ENCODE measurements at places on chromosomes 13 and 19. TPM values are rescaled to one million over a fixed set of nuclear protein-coding genes. Genes with fewer than 3 reads are reported as not detected.

DNA sequence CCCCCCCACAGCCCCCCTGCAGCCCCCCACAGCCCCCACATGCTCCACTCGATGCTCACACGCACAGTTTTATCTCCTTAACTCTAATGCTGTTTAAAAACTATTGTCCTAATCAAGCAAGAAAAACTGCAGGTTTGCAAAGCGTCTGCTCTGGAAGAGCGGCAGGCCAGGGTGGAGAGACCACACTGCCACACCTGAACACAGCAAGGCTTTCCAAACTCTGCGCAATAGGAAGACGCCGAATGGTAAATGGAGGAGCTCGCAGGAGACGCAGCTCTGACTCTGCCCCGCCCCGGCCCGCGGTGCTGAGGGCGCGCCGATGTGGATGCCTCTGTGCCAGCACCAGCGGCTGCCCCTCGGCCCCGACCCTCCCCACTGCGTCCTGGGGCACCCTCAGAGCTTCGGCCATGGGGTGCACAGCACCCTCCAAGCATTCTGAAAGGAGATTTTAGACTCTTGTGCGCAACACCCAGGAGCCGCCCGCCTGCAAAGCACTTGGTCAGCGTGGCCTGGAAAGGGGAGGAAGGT is 32.4 kb downstream of the RASA3 start:
- DNase-seq = no peak
- H3K27me3 ChIP-seq = no peaks in the 10 kb centered on the region
- peak overlapping the region; percentile 48 for H3K4me3 ChIP-seq
- H3K4me1 ChIP-seq = peaks cover 29% of the 10 kb centered on the region

GRCh38 chr19:7905859-7906258 is 2.2 kb downstream of the MAP2K7 start:
- DNase-seq = no peak
- peak overlapping the region; percentile 85 for H3K4me3 ChIP-seq
- H3K4me1 ChIP-seq = peaks cover 20% of the 10 kb centered on the region
- H3K27ac ChIP-seq = no peak overlapping the region
- H3K36me3 ChIP-seq = peaks cover 5% of the 10 kb centered on the region
- peaks cover 2% of the 10 kb centered on the region for H3K27me3 ChIP-seq

GRCh38 chr19:49224879-49225278 is 67.3 kb downstream of the TRPM4 start:
- H3K27me3 ChIP-seq = peaks cover 5% of the 10 kb centered on the region
- peaks cover 2% of the 10 kb centered on the region for H3K4me1 ChIP-seq
- no peak for DNase-seq
- no peak overlapping the region for H3K27ac ChIP-seq
- no peak overlapping the region for H3K4me3 ChIP-seq

- no peaks in the 10 kb centered on the region for H3K27me3 ChIP-seq
- no peak for DNase-seq
- H3K4me3 ChIP-seq = no peak overlapping the region
These were observed 12.6 kb upstream of the SHD start for GRCh38 chr19:4266253-4267000.

DNA sequence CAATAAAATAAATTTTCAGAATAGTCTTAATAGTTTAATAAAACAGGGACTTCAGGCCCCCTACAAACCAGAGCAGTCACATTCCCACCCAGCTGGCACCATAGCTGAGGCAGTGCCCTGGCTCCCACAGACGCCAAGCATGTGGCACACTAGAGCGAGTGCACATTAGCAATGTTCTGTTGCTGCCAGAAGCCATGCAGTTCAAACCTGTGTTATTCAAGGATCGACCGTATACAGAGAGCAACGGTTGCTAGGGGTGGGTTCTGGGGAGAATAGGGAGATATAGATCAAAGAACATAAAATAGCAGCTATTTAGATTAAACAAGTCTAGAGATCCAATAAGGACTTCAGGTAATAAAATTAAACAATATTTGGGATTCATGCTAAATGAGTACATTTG is 419.3 kb upstream of the KLHL1 start:
- no peak overlapping the region for H3K27ac ChIP-seq
- DNase-seq = no peak
- no peaks in the 10 kb centered on the region for H3K27me3 ChIP-seq
- H3K36me3 ChIP-seq = no peaks in the 10 kb centered on the region

DNA sequence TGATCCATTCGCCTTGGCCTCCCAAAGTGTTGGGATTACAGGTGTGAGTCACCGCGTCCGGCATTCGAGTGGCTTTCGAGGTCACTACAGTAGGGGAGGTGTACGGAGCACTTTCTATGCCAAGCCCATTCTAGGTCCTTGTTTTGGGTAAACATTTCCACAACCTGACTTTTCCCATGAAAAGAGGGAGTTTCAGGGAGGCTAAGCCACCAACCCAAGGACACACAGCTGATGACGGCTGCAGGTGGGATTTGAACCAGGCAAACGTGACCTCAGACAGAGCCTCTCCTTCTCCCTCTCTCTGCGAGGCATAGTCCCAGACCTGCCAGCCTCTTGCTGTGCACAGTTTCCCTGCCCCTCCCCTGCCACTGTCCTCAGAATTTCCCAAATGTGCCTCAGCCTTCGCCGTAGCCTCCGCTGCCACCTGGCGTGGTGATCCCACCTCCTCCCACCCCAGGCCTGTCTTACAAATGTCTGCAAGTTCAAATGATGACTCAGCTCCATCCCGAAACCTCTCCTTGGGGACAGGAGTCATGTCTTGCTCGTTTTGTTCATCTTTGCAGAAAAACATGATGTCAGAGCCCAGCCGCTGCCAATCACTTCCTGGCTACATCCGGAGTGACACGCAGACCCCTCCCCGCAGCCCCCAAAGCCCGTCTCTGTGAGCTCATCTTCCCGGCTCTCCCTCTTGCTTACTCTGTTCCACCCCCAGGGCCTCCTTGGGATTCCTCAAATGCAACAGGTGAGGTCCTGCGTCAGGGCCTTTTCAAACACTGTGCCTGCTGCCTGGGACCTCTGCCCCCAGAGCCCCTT is 6.6 kb upstream of the GADD45B start:
- peak overlapping the region; percentile 30 for H3K27ac ChIP-seq
- H3K36me3 ChIP-seq = no peaks in the 10 kb centered on the region
- H3K27me3 ChIP-seq = no peaks in the 10 kb centered on the region

- H3K36me3 ChIP-seq = no peaks in the 10 kb centered on the region
- H3K27ac ChIP-seq = no peak overlapping the region
- H3K4me3 ChIP-seq = no peak overlapping the region
- DNase-seq = no peak
These were observed 2.9 kb upstream of the AMER2 start for GRCh38 chr13:25175026-25175425.

GRCh38 chr13:24286624-24287023 is 22.8 kb upstream of the C1QTNF9 start:
- H3K4me3 ChIP-seq = no peak overlapping the region
- H3K36me3 ChIP-seq = no peaks in the 10 kb centered on the region
- H3K27me3 ChIP-seq = no peaks in the 10 kb centered on the region
- peaks cover 7% of the 10 kb centered on the region for H3K4me1 ChIP-seq
- H3K27ac ChIP-seq = no peak overlapping the region

DNA sequence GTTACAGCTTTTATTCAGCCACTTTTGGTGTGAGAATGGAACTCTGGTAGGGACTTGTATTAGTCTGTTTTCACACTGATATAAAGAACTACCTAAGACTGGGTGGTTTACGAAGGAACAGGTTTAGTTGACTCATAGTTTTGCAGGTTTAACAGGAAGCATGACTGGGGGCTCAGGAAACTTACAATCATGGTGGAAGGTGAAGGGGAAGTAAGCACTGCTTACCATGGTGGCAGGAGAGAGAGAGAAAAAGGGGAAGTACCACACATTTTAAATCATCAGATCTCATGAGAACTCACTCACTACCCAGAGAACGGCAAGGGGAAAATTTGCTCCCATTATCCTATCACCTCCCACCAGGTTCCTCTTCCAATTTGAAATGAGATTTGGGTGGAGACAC is 942.2 kb downstream of the PCDH17 start:
- DNase-seq = no peak
- no peaks in the 10 kb centered on the region for H3K4me1 ChIP-seq
- no peak overlapping the region for H3K4me3 ChIP-seq

- peaks cover 19% of the 10 kb centered on the region for H3K36me3 ChIP-seq
- no peak overlapping the region for H3K4me3 ChIP-seq
- no peaks in the 10 kb centered on the region for H3K27me3 ChIP-seq
- H3K4me1 ChIP-seq = no peaks in the 10 kb centered on the region
These were observed 464.9 kb upstream of the GPC6 start for GRCh38 chr13:92761710-92762109.

DNA sequence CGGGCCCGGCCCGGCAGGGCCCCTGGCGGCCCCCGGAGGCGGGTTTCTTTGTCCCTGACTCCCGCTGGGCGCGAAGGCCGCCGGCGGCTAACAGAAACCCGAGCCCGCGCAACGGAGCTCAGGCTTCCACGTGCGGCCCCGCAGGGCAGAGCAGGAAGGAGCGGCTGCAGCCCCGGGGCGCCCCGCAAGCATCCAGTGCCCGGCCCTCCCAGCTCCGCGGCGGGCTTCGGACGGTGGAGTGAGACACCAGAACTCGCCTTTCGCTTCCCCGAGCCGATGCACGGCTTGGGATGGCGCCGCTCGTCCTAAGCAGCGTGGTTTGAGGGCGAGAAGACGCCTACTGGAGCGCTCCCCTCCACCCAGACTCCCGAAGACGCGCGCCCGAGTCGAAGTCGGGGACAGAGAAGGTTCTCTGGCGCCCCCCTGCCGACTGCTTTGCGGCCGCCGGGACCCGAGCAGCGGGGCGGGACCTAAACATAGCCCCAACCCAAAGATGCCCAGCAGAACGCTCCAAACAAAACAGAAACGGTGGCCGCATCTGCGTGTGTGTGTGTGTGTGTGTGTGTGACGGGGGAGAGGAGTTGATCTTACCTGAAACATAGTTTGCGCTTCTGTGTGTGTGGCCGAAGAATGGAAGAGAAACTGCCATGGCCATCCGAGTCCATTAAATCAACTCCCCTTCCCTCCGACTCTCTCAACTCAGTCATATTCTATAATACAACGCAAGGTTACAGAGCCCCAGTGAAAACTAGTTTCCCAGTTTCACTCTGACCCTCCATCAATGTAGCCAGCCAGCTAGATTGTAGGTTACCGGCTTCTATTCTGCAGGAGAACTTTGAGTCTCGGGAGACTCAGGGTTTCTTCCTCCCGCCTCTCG is 629 bp upstream of the FGF9 start:
- peak overlapping the region; percentile 91 for H3K27ac ChIP-seq
- peaks cover 28% of the 10 kb centered on the region for H3K27me3 ChIP-seq
- H3K36me3 ChIP-seq = peaks cover 1% of the 10 kb centered on the region
- H3K4me1 ChIP-seq = peaks cover 40% of the 10 kb centered on the region

DNA sequence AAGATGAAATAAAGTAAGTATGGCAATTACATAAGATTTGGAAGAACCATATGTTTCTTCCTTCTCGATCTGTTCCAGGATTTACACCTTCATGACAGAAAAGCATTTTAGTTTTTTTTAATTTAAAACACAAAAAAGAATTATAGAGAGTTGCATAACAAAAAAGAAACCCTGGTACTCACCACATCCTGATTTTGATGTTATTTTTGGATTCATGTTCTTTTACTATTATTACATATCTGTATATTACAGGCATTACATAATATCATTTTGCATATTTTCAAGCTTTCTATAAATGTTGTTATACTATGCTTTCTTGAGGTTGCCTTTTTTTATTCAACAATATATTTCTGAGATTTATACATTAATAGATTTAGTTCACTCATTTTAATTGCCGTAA is 6.7 kb upstream of the KATNAL1 start:
- H3K36me3 ChIP-seq = no peaks in the 10 kb centered on the region
- no peak overlapping the region for H3K4me3 ChIP-seq
- no peaks in the 10 kb centered on the region for H3K27me3 ChIP-seq

ERVV-1 gene
- total RNA-seq = 0.13 TPM

LRRC63 gene
- total RNA-seq = 0.38 TPM

SULT2A1 gene
- total RNA-seq = not detected

PLPP2 gene
- total RNA-seq = 8.4 TPM

Data from mesothelial cell of epicardium (in vitro differentiated cells).